ENCODE measurements at places on chromosomes 7 and 10.

DNA sequence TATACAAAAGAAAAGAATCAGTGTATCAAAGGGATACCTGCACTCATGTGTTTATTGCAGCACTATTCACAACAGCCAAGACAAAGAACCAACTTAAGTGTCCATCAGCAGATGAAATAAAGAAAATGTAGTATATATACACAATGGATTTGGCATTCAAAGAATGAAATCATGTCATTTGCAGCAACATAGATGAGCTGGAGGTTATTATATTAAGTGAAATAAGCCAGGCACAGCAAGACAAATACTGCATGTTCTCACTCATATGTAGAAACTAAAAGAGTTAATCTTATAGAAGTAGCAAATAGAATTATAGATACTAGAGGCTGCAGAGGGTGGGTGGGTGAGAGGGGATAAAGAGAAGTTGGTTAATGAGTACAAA, 28.3 kb downstream of the CNOT4 start:
- no peak for DNase-seq

DNA sequence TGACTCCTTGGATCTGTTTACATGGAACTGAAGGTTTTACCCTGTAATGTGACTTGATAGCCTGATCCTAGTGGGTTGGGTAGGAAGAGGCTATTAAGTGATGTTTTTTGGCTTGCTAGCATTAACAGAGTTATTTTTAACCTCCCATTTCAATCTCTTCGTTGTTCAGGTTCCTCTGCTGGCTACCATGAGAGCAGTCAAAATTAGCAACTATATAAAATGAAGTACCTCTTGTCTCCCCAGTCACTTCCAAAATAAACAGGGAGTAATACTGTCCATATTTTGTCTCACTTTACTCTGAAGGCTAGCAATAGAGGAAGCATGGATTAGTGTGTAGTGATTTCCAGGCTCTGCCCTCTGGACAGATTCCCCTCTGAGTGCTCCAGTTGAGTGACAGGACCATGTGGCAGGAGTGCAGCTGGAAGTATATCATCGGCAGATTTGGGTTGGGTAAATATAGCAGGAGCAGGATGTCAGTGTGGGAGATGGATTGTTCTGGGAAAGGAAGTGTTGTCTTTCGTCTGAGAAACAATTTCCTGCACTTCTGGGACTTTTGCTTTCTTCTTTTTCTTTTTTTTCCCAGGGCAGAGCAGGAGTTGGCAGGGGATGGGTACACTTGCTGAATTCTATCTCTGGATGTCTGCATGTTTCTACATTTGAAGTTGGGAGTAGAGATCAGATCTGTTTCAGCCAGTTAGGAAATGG, 35.2 kb downstream of the GBF1 start:
- no peak for DNase-seq

DNA sequence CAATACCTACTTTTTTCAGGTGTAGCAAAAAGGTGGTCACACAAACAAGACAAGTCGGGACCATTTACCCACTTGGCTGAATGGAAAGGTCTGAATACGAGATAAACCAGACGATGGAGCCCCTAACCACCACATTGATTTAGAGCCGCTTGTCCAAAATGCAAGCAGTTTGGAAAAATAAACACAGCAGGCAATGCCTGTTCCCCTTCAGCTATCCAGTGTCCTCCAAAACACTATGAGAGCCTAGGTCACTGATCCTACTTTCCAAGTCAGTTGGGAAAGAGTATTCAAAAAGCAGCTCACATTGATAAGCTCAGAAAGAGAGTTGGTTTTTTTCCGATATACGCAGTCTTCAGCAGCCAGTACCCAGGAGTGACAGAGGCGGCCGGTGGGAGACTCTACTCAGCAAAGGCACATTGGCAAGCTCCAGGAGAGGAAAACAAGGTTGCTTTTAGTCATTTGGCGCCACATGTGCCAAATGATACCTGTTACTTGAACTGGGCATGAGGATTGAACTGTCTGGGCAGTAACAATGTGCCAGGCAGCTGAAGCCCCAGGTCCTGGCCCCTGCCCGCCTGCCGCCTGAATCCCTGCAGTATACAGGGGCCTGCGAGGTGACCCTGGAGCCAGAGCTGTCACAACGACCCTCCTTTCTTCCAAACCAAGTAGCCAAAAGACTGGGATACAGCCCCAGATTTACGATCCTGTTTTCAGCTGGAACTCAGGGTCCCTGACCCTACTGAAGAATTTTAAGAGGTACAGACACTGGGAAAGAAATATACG, 109.8 kb downstream of the PIP4K2A start:
- no peak for DNase-seq

DNA sequence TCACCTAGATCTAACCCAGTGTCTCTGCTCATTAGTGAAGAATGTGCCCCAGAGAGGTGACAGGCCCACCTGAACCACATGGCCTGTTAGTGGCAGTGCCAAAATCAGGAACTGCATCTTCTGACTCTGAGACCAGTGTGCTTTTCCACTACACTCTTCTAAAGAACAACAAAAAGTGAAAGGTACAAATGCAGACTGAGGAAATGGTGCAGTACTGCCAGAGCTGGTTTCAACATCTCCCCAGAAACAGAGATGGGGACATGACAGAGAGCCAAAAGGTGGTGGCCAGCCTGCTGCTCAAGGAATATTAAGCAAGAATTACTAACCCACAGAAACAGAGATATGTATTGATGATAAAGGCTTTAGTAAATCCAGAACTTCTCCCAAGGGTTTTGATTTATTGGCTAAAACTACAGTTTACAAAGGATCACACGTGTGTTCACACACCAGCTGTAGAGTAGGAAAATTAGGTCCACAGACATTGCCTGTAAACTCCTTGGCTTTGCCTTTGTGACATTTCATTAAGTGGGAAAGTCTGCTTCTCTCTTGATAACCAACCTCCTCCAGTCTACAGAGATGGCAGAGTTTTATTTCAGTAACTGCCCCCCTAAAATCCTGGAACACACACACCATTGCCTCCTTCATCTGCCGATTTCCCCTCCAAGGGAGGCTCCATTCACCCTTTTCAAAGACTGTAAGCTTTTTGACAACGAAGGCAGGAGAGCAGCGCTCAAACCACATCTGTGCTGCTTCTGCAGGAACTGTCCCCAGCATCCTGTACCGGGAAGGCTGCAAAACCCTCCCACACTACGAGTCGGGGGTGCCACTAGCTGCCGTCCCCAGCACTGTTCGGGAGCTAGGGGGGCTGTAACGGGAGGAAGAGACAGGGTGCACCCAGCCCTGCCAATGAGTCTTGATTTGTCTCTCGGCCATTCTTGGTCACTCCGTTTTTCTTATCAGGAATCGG, 29.8 kb downstream of the GSDME start:
- DNase-seq: no peak

DNA sequence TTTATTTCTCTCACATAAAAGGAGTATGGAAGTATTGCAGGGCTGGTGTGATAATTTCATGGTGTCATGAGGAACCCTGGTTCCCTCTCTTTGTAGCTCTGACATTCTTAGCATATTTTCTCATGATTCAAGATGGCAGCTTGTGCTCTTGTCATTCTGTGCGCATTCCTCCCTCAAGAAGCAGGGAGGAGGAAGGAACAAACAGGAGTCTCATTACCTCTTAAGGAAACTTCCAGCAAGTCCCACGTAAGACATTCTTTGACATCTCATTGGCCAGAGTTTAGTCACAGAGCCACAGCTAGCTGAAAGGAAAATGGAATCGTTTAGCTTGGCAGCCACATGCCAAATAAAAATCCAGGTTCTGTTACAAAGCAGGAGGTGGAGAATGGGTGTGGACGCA, 546.8 kb downstream of the LRMDA start:
- no peak for DNase-seq

- DNase-seq: no peak
Measured at GRCh38 chr10:94439275-94439861, 37.0 kb downstream of the TBC1D12 start.

DNA sequence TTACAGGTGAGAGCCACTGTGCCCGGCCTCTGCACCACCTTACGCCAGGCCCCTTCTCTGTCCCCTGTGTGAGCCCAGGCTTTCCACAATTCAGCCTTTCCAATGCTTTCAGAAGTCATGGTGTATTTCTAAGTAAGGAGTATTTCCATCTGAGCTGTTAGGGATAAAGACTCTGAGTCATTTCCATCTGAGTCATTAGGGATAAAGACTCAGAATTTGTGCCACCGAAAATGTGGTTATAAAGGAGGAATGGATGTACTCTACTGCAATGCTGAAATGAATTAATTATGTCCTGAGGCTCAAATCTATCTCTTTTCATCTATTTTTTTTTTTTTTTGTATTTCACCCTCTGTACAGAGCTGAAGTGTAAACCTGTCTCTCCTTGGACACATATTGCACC, 84.0 kb downstream of the GATA3 start:
- DNase-seq: no peak

DNA sequence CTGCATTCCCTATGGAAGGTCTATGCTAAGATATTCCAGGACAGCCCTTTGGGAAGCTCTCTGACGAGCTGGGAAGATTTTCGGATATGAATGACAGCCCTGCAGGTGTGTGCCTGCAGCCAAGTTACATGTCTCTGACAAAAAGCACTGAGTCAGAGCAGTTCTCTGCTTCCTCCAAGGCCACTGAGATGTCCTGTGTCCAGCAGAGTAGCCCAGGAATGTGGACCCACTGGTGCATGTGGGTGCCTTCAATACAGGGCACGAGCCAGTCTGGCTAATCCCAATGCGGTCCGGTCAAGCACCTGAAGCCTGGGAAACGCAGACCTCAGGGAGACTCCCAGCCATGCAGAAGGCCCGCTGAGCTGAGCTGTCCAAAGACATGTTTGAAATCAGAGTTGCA, 565.7 kb downstream of the TCERG1L start:
- DNase-seq: no peak

- no peak for DNase-seq
Measured at GRCh38 chr7:108136191-108136688, 6.1 kb upstream of the LAMB4 start.

GRCh38 chr7:95317966-95318365, 6.4 kb downstream of the PON1 start:
- no peak for DNase-seq

DNA sequence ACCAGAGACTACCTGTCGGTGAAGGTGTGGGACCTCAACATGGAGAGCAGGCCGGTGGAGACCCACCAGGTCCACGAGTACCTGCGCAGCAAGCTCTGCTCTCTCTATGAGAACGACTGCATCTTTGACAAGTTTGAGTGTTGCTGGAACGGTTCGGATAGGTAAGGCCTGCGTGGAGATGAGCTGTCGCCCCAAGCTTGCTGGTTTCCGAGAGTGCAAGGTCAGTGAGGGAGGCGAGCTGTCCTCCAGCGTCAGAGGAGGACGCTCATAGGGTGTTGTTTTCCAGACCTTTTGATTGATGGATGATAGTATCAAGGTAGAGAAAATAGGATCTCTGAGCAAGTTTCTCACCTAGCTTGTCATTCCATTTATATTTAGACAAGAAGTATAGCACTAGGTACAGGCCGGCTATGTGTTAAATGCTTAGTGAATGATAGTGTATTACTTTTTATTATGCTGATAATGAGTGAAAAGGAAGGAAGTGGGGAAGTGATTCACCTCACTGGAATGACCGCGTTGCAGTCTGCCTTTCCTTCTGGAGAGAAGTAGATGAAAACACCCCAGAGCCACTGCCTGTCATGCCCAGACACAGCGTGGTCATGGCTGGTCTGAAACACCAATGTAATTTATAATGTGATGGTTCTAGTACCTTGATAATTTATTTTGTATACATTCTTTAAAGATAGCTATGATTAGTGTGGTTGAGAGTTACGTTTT, 33.9 kb downstream of the BNIP3 start:
- no peak for DNase-seq

DNA sequence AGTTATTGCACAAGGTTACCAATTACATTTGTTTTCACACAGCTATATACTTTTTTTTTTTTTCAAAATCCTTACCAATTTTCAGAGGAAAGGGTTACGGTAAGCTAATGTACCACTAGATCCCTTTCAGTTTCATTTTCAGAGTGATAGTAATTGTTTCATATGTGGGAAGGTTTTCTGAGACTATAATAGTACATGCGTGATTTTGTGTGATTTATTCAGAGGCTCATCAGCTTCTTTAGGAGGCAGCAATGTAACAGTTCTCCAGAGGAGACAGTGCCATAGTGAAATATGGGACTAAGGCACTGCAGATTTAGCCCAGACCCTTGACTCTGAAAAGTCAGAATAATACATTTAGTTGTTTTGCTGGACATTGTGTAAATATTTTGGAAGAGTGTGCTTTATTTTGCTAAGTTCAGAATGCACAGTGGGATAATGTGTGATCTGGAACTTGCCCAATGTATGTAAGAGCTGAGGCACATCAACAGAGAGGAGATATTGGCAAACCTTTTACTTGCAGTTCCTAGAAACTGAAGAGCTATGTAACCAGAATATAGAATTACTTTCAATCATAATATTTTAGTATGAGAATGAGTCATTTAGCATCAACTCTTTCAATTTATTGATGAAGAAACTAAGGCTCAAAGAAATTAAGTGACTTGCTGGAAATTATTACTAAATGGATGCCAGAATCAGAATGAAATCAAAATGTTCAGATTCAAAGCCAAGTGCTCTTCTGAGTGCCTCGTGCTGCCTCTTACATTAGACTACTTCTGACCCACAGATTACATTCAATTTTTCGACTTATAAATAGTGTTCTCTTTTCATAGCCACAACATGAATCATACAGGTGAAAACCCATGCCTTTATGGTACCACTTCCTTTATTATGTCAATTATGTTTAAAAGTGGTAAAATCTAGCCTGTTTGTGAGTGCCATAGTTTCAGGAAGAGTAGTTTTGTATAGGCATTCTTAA, 207.7 kb upstream of the TEX47 start:
- no peak for DNase-seq

Measured in cortex of kidney (tissue), 1 donor.